ENCODE measurements at places on chromosomes 4 and X.

GRCh38 chrX:155864655-155865054 is 16.5 kb upstream of the VAMP7 start:
- no peak for DNase-seq

DNA sequence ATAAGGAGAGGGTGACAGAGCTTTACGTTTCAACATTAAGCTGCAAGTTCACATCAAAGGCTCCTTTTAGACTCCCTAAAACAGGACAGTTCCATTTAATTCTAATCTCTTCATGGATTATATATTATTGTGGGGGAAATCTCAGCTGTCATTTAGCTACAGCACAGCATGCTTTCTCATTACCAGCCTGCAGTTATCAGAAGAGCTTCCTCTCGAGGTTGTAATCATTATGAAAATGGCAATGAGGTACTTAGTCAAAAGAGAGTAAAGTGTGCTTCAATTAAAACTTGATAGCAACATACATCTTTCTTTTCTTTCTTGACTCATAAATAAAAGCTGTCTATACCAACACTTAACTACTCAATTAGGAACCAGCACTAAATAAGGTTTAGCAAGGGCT is 896.8 kb downstream of the ADGRL3 start:
- no peak for DNase-seq

- no peak for DNase-seq
Observed at GRCh38 chrX:134418317-134419113, 41.5 kb upstream of the HPRT1 start.

DNA sequence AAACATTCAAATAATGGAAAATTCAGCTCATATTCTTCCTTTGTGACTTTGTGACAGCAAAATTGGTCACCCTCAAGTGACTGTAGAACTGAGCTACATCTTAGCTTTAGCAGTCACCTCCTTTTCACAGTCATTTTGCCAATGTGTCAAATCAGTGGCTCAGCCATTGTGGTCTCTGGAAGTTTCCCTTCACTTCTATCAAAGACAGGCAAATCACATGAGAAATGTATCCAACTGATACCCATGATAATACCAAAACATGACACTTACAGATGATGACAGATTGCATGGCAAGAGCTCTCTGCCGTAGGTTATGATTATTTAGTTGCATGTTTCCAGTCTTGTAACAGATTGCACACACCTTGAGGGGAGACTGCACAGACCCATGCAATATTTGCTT is 549.8 kb upstream of the MAGEB2 start:
- no peak for DNase-seq

DNA sequence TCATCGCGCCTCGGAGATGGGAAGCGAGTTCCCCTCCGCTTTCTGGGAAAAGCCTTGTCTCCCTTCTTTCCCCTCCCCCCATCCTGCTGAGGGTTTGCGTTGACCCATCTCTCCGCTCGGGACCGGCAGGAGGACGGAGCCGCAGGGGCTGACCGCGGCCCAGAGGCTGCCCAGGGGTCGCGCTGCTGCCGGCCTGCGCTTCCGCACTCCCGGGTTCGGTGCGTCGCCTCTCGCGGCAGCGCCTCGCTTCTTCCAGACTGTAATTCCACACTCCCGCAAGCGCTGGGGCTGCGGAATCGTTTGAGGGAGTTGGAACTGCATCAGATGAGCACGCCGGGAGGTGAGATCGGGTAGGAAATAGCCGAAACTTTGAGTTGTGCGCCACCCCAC is 88.3 kb downstream of the BCOR start:
- no peak for DNase-seq

GRCh38 chr4:94668724-94669123 is 89.0 kb upstream of the BMPR1B start:
- DNase-seq: no peak

DNA sequence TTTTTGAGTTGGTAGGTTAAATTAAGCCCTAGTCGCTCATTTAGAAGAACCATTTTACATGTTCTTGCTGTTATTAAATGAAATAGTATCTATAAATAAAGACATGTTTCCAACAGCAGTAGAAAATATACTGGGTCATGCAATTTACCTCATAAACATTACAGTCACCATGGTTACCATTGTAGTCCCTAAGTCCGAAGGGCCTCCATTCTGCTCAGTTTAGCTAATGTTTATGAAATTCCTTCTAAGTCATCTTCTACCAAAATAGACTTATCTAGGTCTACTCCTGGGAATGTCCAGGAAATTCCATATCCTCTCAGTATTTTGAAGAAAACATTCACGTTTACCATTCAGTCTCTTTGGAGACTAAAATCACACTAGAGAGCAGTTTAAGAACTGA is 292.5 kb upstream of the DCAF8L1 start:
- no peak for DNase-seq

DNA sequence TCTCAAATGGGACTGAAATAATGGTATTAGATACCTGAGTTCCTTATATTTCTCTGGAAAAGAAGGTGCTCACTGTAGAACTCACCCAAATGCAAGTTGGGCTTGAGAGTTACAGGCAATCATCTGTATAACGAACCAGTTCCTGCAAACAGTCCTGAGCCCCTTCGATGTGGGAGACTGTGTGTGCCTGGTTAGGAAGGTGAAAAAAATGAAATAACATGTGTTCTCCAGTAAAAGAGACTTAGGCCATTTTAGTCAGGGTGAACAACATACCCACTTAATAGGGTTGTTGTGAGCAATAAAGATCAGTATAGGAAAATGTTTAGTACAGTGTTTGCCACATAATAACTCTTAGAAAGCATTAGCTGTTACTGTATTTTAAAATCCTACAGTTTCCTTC is 23.4 kb downstream of the STIM2 start:
- DNase-seq: no peak

DNA sequence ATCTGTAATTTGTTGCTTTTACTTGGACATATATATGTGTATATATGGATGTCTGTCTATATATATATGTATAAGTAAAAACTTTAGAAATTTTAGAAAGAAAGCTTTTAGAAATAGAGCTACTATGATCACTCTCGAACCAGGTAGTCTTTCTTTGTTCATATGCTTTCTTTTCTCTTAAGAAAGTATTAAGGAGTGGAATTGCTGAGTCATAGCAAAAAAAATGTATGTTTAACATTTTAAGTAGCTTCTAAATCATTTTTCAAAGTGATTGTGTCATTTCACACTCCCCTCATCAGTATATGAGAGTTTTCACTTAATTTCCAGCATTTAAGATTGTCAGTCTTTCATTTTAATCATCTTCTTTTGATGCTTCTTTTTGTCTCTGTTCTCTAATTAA is 447.9 kb upstream of the TECRL start:
- no peak for DNase-seq

- peak; percentile 26 for DNase-seq
Observed at GRCh38 chr4:99998062-99998867, 48.2 kb upstream of the H2AZ1 start.

GRCh38 chrX:120549483-120550452 is 11.0 kb downstream of the CUL4B start:
- DNase-seq: no peak

GRCh38 chr4:82645936-82646565 is 84.3 kb upstream of the TMEM150C start:
- DNase-seq: no peak

- DNase-seq: peak; percentile 30
Observed at GRCh38 chr4:65391814-65392213, 278.5 kb downstream of the EPHA5 start.

GRCh38 chr4:184416913-184417734 is 57.2 kb downstream of the IRF2 start:
- DNase-seq: no peak

DNA sequence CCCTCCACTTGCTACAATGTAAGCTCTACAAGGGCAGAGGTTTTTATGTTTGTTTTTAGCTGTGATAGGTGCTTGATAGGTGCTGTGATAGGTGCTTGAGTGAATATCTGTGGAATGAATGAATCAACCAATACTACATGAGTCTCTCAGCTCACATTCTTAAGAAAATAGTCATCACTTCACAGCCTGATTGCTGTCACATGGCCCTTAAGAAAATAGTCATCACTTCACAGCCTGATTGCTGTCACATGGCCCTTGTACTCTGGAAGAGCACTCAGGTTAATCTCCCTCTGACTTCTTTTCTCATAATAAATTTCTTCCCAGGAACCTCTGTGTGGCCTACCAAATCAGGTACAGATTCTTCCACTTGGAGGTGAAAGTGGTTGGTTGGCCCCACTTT is 335.2 kb downstream of the TENM3 start:
- no peak for DNase-seq

DNA sequence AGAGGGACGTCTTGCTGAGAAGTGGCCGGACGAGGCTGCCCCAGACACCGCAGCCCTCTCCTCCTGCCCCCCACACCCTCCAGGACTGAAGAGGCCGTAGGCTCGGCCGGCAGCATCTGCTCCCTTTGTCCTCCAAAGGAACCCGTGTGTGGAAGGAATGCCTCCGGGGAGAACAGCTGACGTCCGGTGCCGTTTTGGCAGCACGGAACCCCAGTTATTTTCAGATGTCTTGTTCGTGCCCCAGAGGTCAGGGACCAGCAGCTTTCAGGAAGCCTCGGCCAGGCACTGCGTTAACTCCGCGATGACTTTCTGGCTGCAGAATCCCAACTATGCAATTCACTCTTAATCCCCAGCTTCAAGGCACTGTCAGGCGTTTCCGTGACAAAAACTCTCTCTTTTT is 10.9 kb upstream of the PPP2R3B start:
- no peak for DNase-seq

- DNase-seq: no peak
Observed at GRCh38 chr4:170307182-170307581, 217.4 kb upstream of the AADAT start.

DNA sequence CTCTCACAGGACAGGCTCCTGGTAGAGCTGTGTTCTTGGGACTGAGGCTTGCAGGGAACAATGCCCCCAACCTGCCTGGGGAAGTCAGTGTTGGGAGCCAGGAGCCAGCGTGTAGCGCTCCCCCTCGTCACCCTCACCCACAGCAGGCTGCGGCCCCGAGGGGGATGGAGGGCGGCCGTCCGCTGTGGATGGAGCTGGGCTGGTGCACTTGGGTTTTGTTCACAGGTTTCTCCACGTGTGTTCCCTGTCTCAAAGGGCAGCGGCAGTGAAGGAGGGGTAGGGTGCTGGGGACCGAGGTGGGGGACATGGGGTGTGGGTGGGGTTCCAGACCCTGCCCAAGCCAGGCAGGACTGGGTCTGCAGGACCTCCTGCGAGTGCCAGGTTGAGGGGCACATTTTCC is 69.1 kb downstream of the RGS12 start:
- no peak for DNase-seq

DNA sequence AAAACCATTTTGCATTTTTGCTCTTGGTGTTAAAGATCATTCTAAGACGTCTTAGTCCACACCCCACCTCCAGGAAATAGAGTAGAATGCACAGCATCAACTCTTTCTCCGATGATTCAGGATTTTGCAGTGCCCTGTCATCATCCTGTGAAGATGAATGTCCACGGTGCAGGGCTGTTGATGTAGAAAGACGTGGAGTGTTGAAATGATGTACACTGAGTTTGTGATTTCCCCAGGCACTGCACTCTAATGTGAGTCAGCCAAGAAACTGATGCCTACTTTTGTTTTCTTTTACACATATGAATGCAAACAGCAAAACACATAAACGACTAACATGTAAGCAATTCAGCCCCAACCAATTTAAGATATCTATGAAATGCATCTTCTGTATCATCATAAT is 10.5 kb downstream of the LGI2 start:
- DNase-seq: no peak

DNA sequence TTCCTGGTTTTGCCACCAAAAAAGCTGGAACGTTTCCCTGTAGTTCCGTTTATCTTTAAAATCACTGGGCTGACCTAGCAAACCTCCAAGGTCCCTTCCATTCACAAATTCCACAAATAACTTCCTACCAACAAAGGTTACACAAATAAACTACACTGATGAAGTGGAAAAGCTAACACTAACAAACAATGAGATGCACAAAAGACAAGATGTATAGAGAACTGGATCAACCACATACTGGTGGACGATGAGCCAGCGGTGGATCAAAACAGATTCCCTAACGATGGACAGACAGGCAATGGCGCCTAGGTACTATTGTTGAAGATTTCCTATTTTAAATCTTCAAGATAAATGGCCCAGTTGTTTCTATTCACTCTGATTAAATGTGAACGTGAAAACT is 15.5 kb downstream of the AFAP1 start:
- no peak for DNase-seq

DNA sequence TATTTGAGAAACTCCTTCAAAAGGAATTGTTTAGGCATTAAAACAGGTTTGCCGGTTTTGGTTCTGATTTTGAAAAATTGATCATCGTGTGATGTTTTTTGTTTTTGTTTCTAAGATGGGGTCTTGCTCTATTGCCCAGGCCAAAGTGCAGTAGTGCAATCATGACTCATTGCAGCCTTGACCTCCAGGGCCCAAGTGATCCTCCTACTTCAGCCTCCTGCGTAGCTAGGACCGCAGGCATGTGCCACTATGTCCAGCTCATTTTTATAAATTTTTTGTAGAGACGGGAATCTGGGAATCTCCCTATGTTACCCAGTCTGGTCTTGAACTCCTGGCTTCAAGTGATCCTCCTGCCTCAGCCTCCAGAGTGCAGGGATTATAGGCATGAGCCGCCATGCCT is 35.0 kb downstream of the CLCN3 start:
- DNase-seq: no peak

DNA sequence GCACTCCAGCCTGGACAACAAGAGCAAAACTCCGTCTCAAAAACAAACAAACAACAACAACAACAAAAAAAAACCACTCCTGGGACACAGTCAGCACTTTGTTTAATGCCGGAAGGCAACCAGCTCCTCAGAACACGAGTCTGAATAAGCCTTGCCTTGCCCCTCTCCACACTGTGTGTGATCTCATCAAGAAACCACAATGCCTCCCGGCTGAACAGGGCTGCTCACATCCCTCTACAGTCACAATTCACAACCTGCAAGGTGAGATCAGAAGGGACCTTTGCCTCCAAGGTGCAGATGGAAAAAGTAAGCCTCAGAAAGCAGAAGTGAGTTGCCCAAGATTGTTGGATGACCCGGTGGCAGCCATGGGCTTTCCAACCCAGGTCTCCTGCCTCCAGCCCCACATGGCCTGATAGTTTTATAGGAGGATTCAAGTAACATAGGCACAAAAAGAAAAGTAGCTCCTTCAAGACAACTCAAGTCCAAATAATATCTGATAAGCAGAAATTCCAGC is 80.8 kb downstream of the JAKMIP1 start:
- DNase-seq: no peak

DNA sequence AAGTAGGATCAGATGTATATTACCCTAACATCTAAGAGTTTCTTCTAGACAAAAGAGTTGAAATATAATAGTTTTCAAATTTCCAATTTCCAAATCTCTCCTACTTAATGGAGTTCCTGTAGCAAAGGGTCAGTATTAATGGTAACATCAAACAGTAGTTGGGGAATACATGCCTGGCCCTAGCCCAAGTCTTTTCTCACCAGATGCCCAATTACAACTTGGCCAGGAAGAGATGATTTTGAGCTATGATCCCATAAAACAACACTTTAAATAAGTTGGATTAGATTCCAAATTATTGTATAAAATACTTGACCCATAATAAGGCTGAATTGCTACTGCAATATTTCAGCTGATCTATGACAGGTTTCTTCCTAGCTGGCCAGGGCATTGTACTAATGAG is 59.9 kb downstream of the MBNL3 start:
- no peak for DNase-seq
